ENCODE measurements at places on chromosomes 11 and 22.

- no peak for DNase-seq
These were observed 26.9 kb upstream of the TESMIN start for GRCh38 chr11:68778205-68778604.

GRCh38 chr11:37972691-37973090 is 1374.7 kb upstream of the RAG2 start:
- no peak for DNase-seq

GRCh38 chr11:6385046-6385777 is 5.1 kb upstream of the SMPD1 start:
- DNase-seq: no peak

- DNase-seq: no peak
These were observed 81.6 kb downstream of the PDHX start for GRCh38 chr11:34997952-34998528.

DNA sequence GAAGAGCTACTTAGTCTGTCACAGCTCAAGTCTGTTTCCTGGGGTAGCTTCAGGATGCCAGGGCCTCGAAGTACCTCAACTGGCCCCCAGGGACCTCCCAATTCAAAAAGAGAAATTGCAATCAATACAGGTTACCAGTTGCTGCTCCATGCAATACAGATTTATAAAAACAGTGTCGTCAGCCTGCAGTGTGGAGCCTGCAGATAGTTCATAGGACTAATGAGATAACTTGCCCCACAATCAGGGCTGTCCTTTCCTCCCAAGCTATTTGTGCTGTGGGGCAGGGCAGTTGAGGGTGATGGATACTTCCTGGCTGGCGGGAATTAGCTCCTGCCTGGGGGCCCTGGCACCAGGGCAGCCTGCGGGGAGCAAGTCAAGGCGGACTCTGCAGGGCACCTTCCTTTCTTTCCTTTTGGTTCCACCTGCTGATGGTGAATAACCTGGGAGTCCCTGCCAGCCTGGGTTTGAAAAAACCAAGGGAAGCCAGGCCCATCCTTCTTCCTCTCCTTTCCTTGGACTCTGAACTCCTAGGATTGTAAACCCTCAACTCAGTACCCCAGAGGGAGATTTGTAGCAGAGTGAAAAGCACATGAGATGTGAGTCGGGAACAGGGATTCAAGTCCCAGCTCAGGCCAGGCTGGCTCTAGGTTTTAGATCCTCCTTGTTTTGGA is 216.6 kb downstream of the CEP164 start:
- DNase-seq: no peak

DNA sequence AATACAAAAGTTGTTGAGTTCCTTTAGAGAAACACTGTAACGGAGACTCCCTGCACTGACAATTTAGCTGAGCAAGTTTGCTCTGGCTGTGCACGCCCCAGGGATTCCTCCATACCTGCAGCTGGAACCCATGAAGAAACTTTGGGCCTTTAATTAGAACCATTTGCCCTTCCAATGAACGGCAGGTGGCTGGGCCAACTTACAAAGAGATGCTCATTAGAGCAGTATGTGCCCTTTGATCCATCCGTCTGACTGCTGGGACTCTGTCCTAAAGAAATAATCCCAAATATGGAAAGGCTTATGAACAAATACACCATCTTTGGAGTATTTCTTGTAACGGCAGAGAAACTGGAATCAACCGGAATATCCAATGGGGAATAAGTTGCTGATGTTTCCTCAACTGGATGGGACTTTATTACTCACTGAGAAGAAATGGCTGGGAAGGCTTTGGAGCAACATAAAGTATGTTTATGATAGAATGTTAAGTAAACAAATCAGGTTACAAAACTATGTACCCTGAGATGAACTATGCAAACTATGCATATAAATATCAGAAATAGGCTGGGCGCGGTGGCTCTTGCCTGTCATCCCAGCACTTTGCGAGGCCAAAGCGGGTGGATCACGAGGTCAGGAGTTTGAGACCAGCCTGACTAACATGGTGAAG is 24.4 kb upstream of the FBLN1 start:
- DNase-seq: no peak

GRCh38 chr11:70084046-70084984 is 6.2 kb downstream of the ANO1 start:
- no peak for DNase-seq

DNA sequence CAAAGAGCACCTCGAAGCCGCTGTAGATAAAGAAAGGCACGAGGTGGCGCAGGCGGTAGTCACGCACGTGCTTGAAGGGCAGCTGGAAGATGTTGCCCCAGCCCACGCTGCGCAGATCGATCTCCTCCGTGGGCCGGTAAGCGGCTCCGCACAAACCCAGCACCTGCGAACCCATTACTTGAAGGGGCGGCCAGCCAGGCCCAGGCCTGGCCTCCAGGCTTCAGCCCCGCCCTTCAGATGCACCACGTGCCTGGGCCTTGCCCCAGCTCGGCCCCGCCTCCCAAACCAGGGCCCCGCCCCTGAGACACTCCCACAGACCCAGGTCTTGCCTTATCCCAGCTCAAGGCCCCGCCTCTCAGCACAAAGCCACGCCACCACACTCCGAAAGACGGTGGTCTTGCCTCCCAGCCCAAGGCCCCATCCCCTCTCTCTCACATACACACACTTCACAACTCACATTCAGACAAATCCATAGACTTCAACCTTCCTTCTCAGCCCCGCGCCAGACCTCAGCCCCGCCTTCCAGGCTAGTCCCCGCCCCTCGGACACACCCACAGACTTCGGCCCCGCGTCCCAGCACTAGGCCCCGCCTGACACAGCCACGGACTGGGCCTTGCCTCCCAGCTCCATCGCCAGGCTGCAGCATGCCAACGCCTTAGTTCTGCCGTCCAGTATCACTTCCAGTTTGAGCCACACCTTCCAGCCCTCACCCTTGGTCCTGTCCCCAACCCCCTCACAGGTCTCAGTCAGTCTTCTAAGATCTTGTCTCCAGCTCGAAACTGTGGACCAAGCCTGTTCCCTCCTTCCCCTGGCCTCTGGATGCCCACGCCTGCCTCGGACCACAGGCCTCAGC is 7.0 kb downstream of the UNC93B1 start:
- peak; percentile 88 for DNase-seq

DNA sequence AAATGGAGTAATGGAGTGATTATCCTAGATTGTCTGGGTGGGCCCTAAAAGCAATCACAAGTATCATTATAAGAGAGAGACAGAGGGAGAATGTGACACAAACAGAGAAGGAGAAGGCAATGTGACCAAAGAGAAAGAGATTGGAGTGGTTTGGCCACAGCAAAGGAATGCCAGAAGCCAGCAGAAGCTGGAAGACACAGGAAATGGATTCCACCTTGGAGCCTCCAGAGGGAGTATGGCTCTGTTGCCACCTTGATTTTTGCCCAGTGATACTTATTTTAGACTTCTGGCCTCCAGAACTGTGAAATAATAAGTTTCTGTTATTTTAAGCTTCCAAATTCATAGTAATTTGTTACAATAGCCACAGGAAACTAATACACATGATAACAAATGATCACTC is 36.8 kb upstream of the OR5P2 start:
- DNase-seq: no peak

- peak; percentile 14 for DNase-seq
These were observed 4.3 kb upstream of the DGCR6L start for GRCh38 chr22:20324139-20324516.

DNA sequence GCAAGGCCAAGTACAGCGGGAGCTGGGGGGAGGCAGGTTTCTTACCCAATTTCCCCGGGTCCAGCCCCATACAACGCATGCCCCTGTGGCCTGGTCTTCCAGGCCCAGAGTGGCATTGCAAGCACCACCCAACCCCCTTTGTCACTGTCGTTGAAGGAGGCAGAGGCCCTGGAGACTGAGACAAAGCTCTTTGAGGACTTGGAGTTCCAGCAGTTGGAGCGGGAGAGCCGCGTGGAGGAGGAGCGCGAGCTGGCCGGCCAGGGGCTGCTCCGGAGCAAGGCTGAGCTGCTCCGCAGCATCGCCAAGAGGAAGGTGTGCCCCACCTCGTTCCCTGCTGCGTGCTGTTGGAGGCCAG is 27.8 kb downstream of the PHLDB1 start:
- no peak for DNase-seq

DNA sequence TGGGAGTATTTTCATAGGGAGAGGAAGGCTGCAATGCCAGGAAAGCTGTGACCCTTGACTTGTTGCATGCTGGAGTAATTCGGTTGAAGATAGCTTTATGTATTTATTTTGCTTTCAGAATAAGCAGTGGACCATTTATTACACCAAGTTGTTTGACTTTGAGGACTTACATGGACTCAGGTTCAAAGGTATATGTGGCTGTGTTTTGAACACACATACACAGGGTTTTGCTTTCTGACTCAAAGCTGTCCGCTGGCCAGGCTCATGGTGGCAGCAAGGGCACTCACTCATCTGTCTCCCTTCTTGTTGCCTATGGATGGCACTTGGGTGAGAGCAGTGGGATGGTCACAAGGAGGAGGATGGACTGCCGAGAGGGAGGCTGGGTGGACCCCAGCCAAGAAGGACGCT is 6.5 kb downstream of the TIMP3 start:
- no peak for DNase-seq

GRCh38 chr22:43827926-43828724 is 16.0 kb upstream of the EFCAB6 start:
- DNase-seq: no peak

DNA sequence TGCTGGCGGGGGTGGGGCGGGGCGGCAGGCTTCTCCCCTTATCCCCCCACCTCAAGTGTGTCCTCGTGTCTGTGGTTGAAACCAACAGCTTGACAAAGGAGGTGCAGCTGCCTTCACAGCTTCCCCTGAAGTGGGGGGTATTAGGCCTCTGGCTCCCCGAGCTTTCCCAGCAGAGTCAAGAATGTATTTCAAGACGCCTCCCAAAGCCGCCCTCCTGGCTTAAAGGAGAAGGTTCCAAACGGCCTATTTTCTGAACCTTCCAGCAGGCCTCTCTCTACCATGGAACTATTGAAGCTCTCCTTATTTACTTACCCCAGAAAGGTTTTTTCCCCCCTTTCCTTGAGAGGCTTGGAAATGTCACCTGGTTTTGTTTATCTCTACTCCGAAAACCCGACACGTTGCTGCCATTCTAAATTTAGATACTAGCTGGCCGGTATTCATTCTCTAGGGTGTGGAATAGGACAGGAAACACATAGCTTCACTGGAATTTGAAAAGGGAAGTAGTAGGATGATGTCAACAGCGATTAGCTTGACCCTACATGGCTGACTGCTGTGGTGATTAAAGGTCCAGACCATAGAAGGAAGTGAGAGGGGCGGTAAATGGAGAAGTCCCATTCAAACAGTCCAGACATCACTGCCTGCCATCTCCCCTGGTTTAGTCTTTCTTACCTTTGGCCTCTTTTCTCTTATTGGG is 671 bp upstream of the PICALM start:
- DNase-seq: no peak

DNA sequence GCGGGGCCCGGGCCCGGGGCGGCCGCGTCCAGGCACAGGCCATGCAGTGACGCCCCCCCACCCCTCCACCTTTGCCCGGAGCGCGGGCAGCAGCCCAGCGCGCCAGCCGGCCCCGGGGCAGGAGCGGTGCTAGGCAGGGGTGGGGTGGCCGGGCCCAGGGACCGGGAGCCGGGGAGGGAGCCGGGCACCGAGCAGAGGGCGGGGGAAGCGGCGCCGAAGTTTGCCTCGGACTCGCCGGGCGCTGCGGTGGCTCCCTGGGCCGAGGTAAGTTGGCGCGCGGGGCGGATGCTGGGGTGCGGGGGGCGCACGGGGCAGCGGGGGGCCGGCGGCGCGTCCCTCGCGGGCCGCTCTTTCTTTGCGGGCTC is 332 bp downstream of the TEAD1 start:
- DNase-seq: no peak

Data from ecto neural progenitor cell (in vitro differentiated cells).